Tracheal epithelial cell (primary cell): ENCODE measurements at places on chromosomes 7 and 10. TPM values are rescaled to one million over a fixed set of nuclear protein-coding genes. Genes with fewer than 3 reads are reported as not detected.

The CDNF gene
- 0.24 and 1.3 TPM in 2 replicates for total RNA-seq

The FLNC gene
- 0.64 and 8.0 TPM in 2 replicates for total RNA-seq

The RPP30 gene
- total RNA-seq, result 35.2 and 45.2 TPM in 2 replicates

The CLRN3 gene
- total RNA-seq, result not detected in 2 replicates

The LIPN gene
- not detected in 2 replicates for total RNA-seq
